ENCODE measurements at places on chromosomes 11 and 22.

DNA sequence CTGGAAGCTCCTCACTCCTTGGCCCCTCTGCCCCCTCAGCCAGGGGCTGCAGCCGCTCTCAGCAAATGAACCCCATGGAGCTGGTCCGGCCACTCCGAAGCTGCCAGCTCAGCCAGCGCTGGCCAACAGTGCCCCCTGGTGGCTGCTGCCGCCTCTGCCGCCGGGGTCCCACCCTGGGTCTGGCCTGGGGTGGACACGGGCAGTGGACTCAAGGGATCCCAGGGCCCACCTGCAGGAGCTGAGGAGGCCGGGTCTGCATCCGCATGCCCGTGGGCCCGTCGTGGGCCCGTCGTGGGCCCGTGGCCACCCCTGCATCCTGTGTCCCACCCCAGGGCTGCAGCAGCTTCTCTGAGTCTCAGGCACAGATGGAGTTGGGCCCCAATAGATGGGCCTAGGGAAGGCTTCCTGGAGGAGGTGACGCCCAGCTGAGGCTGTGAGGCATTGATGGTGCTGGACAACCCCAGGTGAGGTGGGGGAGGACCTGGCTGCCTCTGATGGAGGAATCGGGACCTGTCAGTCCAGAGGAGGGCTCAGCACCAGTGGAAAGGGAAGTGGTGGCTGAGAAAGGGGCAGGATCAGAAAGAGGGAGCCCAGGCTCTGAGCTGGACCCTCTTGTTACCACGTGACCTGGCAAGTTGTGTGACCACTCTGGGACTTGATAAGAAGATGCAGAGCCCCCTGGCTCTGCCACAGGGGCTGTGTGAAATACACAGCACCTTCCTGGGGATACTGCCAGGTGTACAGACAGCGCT lies 522.3 kb downstream of the BRD1 start:
- DNase-seq = peak; percentile 71

DNA sequence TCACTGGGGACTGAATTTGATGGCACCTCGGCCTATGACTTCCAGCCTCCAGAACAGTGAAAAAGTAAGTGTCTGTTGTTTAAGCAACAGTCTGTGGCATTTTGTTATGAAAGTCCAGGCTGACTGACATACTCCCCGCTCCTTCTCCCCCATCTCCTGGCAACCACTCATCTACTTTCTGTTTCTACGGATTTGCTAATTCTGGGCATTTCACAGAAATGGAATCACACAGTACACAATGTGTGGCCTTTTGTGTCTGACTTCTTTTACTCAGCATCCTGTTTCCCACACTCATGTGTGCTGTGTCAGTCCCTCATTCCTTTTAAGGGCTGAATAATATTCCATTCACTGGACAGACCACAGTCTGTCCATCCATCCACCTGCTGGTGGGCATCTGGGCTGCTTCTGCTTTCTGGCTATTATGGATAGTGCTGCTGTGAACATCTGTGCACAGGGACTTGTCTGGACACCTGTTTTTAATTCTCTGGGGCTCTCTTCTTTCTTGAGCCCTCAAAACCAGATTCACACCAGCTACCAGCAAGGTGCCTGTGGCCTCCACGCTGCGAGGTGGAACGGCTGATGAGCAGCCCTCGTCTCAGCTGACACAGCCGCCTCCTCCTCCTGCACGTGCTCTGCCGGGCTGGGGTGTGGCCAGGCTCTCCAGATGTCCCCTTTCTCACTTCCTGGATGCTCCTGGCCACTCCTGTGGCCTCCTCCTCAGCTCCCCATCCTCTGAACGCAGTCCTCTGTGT lies 333.1 kb downstream of the CTTN start:
- no peak for DNase-seq

- no peak for DNase-seq
These were observed 21.0 kb upstream of the UBASH3B start for GRCh38 chr11:122634501-122634900.

GRCh38 chr11:6625156-6625831 lies 6.1 kb upstream of the TPP1 start:
- no peak for DNase-seq

DNA sequence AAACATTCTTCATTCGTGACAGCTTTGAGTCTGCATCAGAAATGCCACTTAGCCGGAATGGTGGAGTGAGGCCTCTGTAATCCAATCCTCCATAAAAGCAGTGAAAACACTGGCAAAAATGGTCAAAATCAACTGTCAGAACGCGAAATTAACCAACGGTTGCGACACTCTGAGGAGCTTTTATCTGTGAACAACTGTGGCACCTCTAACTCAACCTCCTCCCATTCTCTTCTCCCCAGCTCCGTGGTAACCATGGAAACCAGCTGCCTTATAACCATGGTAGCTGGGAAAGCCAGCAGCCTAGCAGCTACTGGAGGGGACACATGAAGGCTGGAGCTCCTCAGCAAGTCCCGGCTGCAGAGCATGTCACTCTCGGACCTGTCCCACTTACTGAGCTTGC lies 20.3 kb downstream of the AP2A2 start:
- DNase-seq = no peak

- no peak for DNase-seq
These were observed 554.7 kb downstream of the MIAT start for GRCh38 chr22:27212102-27212501.

- no peak for DNase-seq
These were observed 853.6 kb downstream of the KCNA4 start for GRCh38 chr11:29163231-29163630.

GRCh38 chr11:117039900-117040299 lies 58.3 kb downstream of the SIK3 start:
- DNase-seq = no peak

DNA sequence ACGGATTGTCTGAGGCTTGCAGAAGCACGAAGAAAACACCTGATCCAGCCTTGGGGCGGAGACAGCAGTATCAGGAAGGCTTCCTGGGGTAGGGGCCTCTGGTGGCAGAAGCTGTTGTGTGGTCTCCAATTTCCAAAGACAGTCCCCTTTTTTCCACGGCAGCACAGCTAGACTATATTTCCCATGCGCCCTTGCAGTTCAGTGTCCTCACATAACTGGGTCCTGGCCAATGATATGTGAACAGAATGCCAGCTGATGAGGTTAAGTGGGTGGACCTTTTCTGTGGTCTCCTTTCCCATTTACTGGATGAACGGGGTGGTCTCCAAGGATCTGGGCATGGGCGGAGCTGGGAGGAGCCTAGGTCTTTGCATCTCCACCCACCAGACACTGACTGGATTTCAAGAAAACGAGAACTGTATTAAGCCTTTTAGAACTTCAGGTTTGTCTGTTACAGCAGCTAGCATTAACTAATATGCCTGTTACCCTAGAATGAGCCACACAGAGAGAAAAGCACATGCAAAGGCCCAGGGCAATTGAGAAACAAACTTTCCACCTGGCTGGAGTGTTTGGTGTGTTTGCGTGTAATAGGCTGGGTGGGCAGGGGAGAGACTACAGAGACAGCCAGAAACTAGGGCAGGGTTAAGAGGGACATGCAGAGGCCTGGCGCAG lies 6.2 kb downstream of the GAL3ST1 start:
- DNase-seq = no peak

GRCh38 chr22:37518509-37519267 lies 527 bp downstream of the CARD10 start:
- DNase-seq = no peak

DNA sequence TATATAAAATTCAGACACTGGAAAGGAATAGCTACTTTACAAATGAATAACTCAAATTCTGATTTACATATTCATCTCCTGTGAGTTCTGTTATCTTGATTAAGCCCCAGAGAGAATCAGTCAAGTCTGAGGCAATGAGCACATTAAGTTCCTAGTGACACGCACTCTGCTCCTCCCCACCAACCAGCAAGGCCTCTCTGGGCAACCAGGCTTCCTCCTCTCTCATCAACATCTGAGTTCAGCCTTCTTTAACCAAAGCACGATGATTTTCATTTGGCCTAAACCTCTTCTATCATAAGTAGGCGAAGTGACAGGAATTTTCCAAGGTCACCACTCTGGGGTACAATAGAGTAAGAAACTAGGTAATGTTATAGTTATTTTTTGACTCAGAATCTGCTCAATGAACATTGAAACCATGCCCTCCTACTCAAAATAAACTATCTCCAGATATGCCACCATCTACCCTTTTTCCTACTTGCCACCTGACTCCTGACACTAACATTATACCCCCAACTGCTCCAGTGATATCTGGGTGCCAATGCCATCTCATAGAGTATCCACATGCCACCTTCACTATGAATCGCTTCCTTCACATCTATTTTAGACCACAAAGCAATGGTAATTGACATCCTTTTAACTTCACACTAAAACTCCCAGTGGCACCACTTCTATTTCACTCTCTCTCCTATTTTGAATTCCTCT lies 114.8 kb downstream of the FAM76B start:
- peak; percentile 43 for DNase-seq

- DNase-seq = no peak
These were observed 8.2 kb downstream of the WEE1 start for GRCh38 chr11:9581556-9582161.

GRCh38 chr11:134950692-134951304 lies 538.8 kb upstream of the B3GAT1 start:
- no peak for DNase-seq
